ENCODE measurements at places on chromosomes 3 and 15. TPM values are rescaled to one million over a fixed set of nuclear protein-coding genes. Genes with fewer than 3 reads are reported as not detected.

Gene LRRC49
- 14.0 TPM for total RNA-seq

Gene LMAN1L
- not detected for total RNA-seq

Gene TRNT1
- total RNA-seq: 15.3 TPM

Gene BFSP2
- total RNA-seq: not detected

Gene USP50
- total RNA-seq: not detected

Gene CYP19A1
- 0.71 TPM for total RNA-seq

Gene SEMA3F
- total RNA-seq: 5.1 TPM

Gene TM4SF18
- total RNA-seq: 4.3 TPM

Gene GOLGA6L7
- not detected for total RNA-seq

Gene IQCF2
- not detected for total RNA-seq

DNA sequence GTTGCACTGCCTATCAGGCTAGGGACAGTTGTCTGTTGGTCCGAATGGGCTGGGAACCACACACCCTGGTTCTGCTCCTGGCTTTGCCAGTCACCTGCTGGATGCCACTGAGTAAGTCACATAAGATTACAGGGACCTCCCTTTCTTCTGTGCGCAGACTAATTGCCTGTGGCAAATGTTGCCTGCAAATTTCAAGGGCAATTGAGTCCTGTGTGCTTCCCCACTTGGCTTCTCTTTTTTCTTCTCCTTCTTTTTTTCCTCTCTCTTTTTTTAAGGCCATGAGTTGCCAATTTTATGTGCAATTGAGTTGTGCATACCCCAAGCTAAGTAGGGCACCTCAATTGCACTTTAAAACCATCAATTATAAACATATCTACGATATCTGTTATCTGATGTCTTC is 963.4 kb downstream of the MCTP2 start:
- no peak for DNase-seq
- H3K4me1 ChIP-seq: no peaks in the 10 kb centered on the region
- H3K27me3 ChIP-seq: no peaks in the 10 kb centered on the region

DNA sequence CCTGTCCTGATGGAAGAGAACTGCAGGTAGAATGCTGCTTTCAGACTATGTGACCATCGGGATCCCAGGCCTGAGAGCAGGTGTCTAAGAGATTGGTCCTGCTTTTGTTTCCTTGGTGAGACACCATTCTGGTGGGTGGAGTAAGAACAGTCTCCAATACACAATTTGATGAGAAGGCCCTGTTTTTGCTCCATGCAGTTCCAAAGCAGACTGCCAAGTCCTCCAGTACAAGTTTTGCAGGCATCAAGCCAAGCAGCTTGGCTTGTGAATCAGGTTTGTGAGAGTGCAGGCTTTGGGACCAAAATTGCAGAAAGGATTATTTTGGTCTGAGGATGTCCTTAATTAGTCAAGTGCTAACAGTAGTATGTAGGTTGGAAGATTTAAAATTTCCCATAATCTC is 381.6 kb downstream of the FOXP1 start:
- H3K4me1 ChIP-seq: peaks cover 49% of the 10 kb centered on the region
- H3K4me3 ChIP-seq: no peak overlapping the region
- H3K27me3 ChIP-seq: no peaks in the 10 kb centered on the region
- H3K27ac ChIP-seq: peak overlapping the region; percentile 82

GRCh38 chr3:11808231-11808630 is 38.5 kb downstream of the TAMM41 start:
- H3K27ac ChIP-seq: peak overlapping the region; percentile 4
- H3K27me3 ChIP-seq: no peaks in the 10 kb centered on the region
- peaks cover 27% of the 10 kb centered on the region for H3K4me1 ChIP-seq

GRCh38 chr15:89217686-89218376 is 3.5 kb downstream of the RLBP1 start:
- no peaks in the 10 kb centered on the region for H3K4me1 ChIP-seq
- H3K36me3 ChIP-seq: no peaks in the 10 kb centered on the region
- no peak for DNase-seq
- H3K27ac ChIP-seq: no peak overlapping the region
- H3K4me3 ChIP-seq: no peak overlapping the region
- no peaks in the 10 kb centered on the region for H3K27me3 ChIP-seq

- H3K27ac ChIP-seq: no peak overlapping the region
- no peak overlapping the region for H3K4me3 ChIP-seq
- no peaks in the 10 kb centered on the region for H3K4me1 ChIP-seq
- H3K27me3 ChIP-seq: no peaks in the 10 kb centered on the region
- no peak for DNase-seq
These were observed 32.9 kb upstream of the CTSH start for GRCh38 chr15:78977591-78978347.

DNA sequence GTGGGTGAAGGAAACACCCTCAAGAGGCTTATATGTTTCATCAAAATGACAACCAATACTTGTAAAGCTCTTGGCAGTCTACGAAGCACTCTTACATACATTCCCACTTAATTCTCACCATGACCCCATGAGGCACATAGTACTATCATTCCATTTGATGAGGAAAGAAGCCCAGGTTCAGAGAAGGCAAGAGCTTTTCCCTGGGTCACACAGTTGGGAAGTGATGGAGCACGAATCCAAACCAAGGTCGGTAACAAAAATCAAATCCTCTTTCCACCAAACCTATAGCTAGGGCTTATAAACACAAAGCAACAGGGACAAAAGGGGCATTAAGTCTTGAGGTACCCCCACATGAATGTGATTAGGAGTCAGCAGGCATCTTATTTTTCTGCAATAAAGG is 187.1 kb downstream of the UACA start:
- no peaks in the 10 kb centered on the region for H3K4me1 ChIP-seq
- H3K36me3 ChIP-seq: no peaks in the 10 kb centered on the region
- no peaks in the 10 kb centered on the region for H3K27me3 ChIP-seq
- H3K4me3 ChIP-seq: no peak overlapping the region
- no peak for DNase-seq

- H3K4me3 ChIP-seq: no peak overlapping the region
- H3K27me3 ChIP-seq: no peaks in the 10 kb centered on the region
- no peak overlapping the region for H3K27ac ChIP-seq
- no peak for DNase-seq
- no peaks in the 10 kb centered on the region for H3K4me1 ChIP-seq
These were observed 1445.7 kb upstream of the CADM2 start for GRCh38 chr3:83513051-83513450.

- peaks cover 8% of the 10 kb centered on the region for H3K4me1 ChIP-seq
- no peaks in the 10 kb centered on the region for H3K27me3 ChIP-seq
- no peak overlapping the region for H3K27ac ChIP-seq
- no peak overlapping the region for H3K4me3 ChIP-seq
- DNase-seq: no peak
These were observed 76.3 kb upstream of the TTBK2 start for GRCh38 chr15:42996871-42997270.

GRCh38 chr15:93485438-93486327 is 396.7 kb upstream of the RGMA start:
- H3K4me3 ChIP-seq: no peak overlapping the region
- no peaks in the 10 kb centered on the region for H3K4me1 ChIP-seq
- H3K27me3 ChIP-seq: no peaks in the 10 kb centered on the region

GRCh38 chr3:135487261-135487660 is 478.3 kb upstream of the PPP2R3A start:
- H3K4me1 ChIP-seq: no peaks in the 10 kb centered on the region
- no peaks in the 10 kb centered on the region for H3K27me3 ChIP-seq
- H3K4me3 ChIP-seq: no peak overlapping the region
- no peak overlapping the region for H3K27ac ChIP-seq

DNA sequence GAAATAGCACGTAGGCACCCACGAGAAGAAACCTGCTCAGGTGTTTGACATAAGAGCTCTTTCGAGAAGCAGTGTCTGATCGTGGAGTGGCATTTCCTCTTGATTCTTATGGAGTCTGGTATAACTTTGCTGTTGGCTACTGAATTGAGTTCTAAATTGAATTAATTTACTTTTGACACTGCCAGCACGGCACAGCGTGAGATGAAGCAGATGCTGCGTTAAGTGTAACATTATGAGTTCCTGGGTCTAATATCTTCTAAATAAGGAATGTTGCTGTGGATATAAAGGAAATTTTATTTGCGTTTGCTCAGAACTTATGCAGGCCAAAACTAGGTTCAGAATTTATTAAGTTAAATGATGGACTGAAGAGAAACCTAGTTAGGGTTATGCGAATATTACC is 919.9 kb downstream of the TUSC7 start:
- no peaks in the 10 kb centered on the region for H3K36me3 ChIP-seq
- H3K4me1 ChIP-seq: peaks cover 29% of the 10 kb centered on the region
- H3K27ac ChIP-seq: peak overlapping the region; percentile 57
- no peak for DNase-seq

- H3K27ac ChIP-seq: peak overlapping the region; percentile 13
- peaks cover 43% of the 10 kb centered on the region for H3K4me1 ChIP-seq
- H3K4me3 ChIP-seq: no peak overlapping the region
- DNase-seq: no peak
These were observed 5.2 kb downstream of the HYAL2 start for GRCh38 chr3:50317300-50317699.

DNA sequence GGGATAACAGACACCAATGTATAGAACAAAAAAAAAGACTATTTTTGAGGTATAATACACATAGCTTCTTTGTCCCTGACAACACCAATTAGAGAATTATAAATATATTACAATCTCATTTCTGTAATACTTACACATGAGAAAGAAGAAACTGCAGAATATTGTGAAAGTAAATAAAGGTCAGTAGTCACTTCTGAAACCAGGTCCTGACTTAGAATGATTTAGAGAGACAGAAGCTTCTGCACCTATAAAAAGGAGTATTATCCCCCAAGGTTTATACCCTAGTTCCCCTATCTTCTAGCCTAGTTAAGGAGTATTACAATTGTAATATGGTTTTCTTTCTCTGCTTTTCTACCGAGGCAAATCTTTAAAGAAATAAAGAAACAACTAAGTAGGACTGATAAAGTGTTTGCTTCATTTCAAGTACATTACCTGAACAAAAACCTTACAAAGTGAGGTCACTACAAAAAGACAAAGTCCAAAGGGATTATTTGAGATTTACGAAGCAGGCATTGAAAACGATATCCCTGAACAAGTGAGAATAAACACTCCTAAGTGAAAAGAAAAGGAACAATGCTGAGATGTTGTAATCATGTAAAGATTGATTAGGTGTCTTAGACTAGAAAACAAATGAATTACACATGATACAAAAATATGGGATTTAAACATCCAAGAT is 103.0 kb downstream of the GBE1 start:
- H3K27me3 ChIP-seq: no peaks in the 10 kb centered on the region
- no peak for DNase-seq
- H3K4me3 ChIP-seq: no peak overlapping the region
- no peaks in the 10 kb centered on the region for H3K4me1 ChIP-seq
- H3K36me3 ChIP-seq: no peaks in the 10 kb centered on the region

GRCh38 chr3:152113992-152114651 is 154.6 kb upstream of the MBNL1 start:
- H3K4me1 ChIP-seq: no peaks in the 10 kb centered on the region
- no peak overlapping the region for H3K4me3 ChIP-seq
- no peaks in the 10 kb centered on the region for H3K27me3 ChIP-seq
- H3K36me3 ChIP-seq: no peaks in the 10 kb centered on the region
- no peak for DNase-seq

DNA sequence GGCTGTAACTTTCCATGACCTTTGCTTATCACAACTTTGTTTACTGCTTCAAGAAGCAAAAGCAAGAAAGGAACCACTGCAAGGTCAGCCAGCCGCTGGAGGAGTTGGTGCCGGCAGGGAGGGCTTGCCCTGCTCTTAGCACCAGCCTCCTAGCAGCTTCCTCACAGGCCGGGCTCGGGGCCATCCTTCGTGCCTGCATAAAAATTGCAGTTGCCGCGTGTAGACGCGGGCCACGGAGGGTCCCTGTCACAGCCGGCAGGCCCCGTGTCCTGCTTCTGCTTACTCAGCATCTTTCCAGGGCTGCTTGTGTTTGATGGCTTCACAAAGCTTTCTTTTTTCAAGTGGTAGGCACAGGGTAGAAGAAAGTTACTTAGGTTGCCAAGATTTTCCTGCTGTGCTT is 84.4 kb downstream of the PGPEP1L start:
- H3K36me3 ChIP-seq: peaks cover 62% of the 10 kb centered on the region
- H3K27me3 ChIP-seq: no peaks in the 10 kb centered on the region
- H3K4me1 ChIP-seq: peaks cover 35% of the 10 kb centered on the region

- no peaks in the 10 kb centered on the region for H3K36me3 ChIP-seq
- no peak overlapping the region for H3K4me3 ChIP-seq
- H3K4me1 ChIP-seq: peaks cover 9% of the 10 kb centered on the region
- H3K27ac ChIP-seq: no peak overlapping the region
These were observed 5.1 kb downstream of the MIX23 start for GRCh38 chr3:122377975-122378374.

- H3K36me3 ChIP-seq: no peaks in the 10 kb centered on the region
- H3K4me3 ChIP-seq: no peak overlapping the region
- no peak for DNase-seq
- H3K4me1 ChIP-seq: peaks cover 8% of the 10 kb centered on the region
- H3K27ac ChIP-seq: no peak overlapping the region
- no peaks in the 10 kb centered on the region for H3K27me3 ChIP-seq
These were observed 146.4 kb downstream of the EPHA6 start for GRCh38 chr3:96960661-96961330.

GRCh38 chr3:129985113-129985512 is 10.6 kb downstream of the TRH start:
- H3K36me3 ChIP-seq: no peaks in the 10 kb centered on the region
- DNase-seq: no peak
- H3K27me3 ChIP-seq: no peaks in the 10 kb centered on the region
- no peak overlapping the region for H3K4me3 ChIP-seq
- H3K27ac ChIP-seq: no peak overlapping the region
- H3K4me1 ChIP-seq: no peaks in the 10 kb centered on the region

DNA sequence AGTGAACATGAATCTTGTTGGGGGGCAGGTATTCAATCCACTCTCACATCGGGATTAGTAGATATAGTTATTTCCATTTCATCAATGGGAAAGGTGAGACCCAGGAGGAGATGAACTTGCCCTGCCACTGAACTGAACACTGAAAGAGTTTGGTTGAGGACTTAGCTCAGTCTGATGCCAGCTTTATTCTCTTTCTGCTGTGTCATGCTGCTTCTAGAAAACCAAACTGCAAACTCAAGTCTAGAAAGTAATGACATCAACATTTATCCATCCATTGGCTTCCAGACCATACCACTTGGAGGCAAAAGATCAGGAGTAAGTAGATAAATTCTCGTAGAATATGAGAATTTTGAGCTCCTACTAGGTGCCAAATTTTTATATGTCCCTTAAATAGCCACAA is 288.0 kb upstream of the CTNNB1 start:
- H3K27me3 ChIP-seq: no peaks in the 10 kb centered on the region
- no peak overlapping the region for H3K27ac ChIP-seq
- DNase-seq: no peak
- H3K36me3 ChIP-seq: no peaks in the 10 kb centered on the region
- no peak overlapping the region for H3K4me3 ChIP-seq

All from sigmoid colon (tissue), 7 donors.